ENCODE measurements at places on chromosomes 16 and 17.

- no peak for DNase-seq
These were observed at the start of gene CHMP6 for GRCh38 chr17:80991645-80992076. CHMP6 (plus strand) TSS chr17:80991841; CDS start chr17:80991919, 78 bp downstream.

DNA sequence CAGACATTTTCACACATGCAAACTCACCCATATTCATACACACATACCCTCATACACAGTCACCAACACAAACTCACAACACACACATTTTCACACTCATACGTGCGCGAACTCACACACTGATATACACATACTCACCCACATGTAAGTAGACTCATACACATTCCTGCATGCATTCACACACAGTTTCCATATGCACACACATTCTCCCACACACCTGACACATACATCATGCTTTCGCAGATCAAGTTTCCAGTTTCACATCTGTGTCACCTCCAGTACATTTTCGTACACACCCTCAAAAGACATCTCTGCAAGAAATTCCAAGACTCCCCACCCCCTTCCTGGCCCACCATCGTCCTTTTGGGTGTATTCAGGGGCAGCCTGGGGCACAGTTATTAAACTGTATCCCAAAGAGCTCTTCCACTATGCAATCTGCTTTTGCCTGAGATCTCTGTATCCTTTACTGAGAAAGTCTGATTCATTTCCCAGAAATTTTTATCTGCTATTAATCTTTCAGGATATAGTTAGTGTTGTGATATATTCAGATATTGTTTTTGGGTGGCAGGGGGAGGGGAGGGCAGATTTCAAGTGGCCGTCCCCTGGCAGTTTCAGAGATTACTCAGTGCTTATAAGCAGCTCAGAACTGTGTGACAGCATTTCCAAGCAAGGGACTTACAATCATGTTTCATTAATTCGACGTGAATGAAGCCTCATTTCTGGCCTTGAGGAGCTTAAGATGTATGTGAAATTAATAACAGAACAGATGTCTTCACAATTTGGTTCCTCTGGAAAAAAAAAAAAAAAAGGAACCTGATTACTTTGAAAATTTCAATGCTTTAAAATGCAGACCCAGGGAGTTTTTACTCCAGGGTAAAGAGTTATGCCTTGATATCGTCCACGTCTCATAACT is 35.3 kb upstream of the MMP2 start:
- DNase-seq = no peak

GRCh38 chr16:58259995-58260394 is 34.8 kb downstream of the PRSS54 start:
- DNase-seq = no peak

DNA sequence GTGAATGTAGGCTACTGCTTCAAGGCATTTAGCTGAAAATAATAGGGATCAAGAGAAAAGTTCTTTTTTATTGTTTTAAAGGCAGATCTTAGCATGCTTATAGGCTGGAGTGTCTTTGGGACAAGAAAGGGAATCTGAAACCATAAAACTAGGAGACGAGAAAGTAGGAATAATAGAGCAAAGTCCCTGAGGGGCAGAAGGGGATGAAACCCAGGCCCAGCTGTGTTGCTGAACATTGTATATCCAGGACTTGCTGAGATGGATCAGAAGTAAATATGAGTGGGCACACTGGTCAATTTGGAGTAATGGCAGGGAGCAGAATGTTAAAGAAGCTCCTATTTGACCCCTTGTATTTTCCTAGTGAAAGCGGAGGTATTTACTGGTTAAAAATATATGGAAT is 9.3 kb downstream of the ZNF689 start:
- DNase-seq = no peak

DNA sequence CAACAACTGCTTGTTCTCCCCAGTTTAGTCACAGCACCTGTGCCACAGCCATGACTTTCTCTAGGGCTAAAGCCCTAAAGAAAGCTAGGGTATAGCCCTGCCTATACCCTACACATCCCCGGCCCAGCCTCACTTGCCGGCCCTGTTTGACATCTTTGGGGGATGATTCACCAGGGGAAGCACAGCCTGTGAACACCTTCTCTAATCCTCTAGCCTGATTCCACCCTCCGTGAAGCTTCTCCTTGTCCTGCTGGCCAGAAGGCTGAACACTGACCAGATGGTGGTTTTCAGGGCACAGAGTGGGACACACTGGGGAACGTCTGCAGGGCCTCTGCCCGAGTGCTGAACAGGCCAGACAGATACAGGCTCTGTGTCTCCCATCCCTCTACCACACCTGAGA is 6.0 kb downstream of the CLEC16A start:
- DNase-seq = no peak

GRCh38 chr16:49698931-49699840 is 156.7 kb downstream of the ZNF423 start:
- peak; percentile 44 for DNase-seq

DNA sequence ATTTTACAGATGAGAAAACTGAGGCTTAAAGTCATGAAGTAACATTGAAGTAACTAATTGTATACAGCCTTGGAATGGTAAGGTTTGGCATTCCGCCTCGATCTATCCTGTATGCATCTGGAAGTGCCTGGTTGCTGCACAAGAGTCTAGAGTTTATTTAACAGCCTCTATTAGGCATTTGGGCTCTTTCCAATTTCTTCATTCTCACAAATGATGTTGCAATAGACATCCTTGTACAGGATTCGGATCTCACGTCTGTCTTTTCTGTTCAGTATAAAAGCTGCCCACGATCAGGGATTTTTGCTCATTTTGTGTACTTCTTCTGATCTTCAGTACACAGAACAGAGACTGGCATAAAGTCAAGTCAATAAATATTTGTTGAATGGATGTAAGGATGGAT is 100.5 kb downstream of the AIPL1 start:
- DNase-seq = no peak

DNA sequence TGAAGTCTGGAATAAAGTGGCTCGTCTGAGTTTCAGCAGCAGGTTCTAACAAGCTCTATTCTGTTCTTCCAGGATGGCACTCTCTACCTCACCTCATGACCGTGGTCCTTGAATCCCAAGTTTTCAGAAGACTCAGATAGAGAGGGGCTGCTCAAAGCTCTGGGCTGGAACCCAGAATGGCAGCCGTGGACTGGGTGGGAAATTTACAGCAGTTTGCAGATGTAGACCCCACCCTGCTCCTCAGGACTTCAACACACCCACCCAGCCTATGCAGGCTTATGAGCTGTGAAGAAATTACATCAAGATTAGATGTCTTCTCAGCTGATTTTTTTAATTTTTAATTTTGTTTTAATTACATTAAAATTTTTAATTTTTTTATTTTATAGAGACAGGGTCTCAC is 59.4 kb downstream of the METRNL start:
- no peak for DNase-seq

GRCh38 chr17:72321896-72322295 is 201.1 kb downstream of the SOX9 start:
- DNase-seq = no peak

DNA sequence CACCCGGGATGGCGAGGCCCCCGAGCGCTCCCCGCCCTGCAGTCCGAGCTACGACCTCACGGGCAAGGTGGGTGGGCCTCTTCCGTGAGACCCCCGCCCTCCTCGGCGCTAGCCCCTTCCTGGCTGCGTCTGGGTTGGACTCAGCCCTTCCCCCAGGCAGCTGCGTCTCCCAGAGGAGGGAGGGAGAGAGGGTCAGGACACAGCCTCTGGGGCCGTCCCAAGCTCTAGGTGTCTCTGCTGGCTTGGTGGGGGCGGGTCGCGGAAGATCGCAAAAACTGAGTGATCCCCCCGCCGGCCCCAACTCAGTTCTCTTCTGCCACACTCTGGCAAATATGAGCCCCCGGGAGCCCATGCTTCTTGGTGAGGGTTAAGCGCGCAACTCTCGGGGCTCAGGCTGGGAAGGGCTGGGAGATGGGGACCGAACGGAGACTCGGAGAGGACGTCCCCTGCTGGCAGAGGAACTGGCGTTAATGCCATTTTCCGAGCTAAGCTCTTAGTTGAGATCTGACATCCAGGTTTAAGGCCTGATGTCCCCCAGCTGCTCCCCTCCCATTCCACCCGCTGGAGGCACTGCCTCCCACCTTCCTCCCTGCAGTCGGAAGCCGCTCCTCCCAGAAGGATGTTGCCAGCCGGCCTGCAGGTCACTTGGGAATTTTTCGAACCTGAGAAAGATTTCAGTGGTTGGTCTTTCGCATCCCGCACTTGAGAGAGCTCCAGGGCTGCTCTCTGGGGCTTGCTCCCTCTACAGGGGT is 419 bp downstream of the RAB37 start:
- DNase-seq = no peak

DNA sequence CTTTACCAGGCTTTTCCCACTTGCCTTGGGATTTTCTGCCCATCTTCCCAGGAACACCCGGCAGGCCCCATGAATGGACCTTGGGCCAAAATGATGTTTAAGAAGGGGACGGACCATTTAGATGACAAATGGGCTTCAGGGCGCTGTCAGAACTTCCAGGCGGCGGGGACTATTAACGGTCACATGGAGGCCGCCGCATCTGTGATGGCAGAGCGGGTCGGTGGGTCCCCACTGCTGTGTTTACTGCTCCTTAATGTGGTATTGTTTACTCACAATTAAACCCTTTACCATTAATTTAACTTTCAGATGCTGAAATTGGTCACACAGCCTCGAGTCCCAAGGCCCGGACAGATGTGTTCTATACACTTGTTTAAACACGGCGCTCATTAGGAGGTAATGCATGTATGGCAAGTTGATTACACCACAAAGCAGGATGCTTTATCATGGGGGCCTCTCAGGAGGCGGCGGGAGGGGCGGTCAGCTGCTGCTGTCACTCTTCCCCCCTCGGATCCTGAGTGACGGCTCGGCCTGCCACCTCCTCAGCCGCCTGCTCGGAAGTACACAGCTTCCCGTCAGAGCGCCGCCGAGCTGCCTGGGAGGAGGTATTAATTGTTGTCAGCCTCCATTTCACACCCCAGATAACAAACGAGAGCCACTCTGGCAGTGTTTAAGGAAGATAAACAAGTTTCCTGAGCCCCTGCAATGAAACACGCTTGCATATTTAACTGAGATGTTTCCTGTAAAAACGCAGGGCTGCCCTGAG is 83.9 kb upstream of the IRX3 start:
- DNase-seq = no peak

DNA sequence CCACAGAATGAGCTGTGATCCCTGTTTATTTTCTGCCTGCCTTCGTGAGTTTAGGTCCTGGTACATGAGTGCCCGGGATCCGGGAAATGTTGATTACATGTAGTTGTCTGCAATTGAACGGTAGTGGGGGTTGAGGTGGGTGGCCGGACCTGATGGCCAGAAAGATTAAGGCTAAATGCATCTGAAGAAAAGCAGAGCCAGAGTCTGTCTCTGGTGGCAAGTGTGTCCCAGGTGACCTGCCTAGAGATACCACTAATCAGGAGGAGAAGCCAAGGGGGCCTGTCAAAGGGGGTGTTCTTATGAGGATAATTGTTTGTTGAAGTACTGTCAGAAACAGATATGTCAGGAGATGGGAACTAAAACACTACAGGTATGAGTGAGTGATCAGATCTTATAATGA is 154.0 kb upstream of the ASIC2 start:
- no peak for DNase-seq

DNA sequence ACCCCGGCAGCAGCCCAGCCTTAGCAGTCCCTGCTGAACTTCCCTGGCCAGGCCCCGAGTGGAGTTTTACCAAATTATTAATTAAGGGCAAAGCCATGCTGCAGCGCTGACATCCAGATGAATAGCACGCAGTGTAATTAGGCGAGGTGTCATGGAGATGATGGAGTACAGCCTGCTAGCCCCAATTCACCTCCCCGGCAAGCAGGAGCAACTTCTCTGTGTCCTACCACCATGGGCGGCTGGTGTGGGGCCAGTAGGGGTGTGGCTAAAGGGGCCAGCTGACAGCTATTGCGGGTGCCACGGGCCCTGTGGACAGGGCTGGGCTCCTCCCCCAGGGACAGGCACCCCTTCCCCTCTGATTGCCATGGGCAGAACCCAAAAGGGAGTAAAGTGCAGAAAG is 24.5 kb downstream of the ENDOV start:
- DNase-seq = no peak

GRCh38 chr17:65181237-65182061 is 44.3 kb downstream of the RGS9 start:
- DNase-seq = no peak

- DNase-seq = no peak
These were observed 12.4 kb upstream of the SRCIN1 start for GRCh38 chr17:38617967-38618760.

GRCh38 chr17:15971098-15971678 is 26.3 kb downstream of the ADORA2B start:
- no peak for DNase-seq

- no peak for DNase-seq
These were observed 4.2 kb downstream of the SGCA start for GRCh38 chr17:50169881-50170459.

- no peak for DNase-seq
These were observed 1241.8 kb upstream of the GOT2 start for GRCh38 chr16:59975953-59976352.

DNA sequence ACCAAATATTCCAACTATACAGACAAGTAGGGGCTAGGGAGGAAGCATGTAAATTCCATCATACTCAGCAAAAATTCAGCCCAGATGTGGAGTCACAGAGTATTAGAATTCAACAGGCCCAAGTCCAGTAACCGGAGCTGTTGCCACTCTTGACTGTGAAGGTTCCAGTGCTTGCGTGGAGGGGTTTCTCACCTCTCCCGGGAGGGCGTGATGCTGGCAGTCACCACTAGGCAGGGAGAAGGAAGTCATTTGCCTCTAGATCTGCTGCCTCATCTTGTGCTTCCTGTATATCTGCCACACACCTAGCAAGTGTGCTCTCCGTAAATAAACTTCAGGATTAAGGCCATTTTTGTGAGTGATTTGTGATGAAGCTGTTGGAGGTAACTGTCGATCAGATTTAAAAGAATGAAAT is 1.0 kb upstream of the CKLF start:
- DNase-seq = no peak

GRCh38 chr16:69513180-69513966 is 52.4 kb upstream of the NFAT5 start:
- DNase-seq = no peak

GRCh38 chr17:82697808-82698064 is 762 bp downstream of the RAB40B start:
- no peak for DNase-seq

GRCh38 chr17:83101805-83102480 is 22.5 kb downstream of the METRNL start:
- DNase-seq = no peak

DNA sequence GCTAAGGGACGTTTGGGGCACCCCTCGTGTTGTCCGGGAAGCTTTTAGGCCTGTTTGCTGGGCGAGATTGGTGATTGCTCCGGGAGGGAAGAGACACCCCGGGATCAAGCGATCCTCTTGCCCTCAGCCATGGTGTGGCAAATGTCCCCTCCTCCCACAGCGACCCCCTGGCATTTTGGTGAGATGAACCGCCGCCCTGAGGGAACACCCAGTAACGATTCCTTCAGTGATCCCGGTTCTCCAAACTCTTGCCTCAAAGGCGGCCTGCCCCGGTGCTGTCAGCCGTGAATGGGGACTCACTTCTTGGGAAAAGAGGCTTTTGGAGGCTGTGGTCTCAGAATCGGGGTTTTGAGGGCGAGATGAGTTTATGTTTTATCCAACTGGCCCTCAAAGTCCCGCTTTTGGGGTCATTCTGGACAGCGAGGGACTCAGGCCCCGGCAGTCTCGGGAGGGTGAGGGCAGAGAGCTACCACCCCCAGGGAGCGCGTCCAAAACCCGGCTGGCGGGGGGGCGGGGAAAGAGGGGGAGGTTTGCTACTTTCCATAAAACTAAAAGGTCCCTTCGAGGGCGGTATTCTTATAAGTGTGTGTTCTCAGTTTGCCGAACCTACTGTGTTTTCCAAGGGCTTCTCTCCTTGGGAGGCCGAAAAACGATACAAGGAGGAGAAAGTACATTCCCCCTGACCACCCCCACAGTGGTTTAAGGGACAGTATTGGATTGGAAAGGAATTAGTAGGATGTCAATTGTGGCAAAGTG is 232.7 kb downstream of the MRTFB start:
- no peak for DNase-seq
